Kidney epithelial cell (primary cell): ENCODE measurements at places on chromosomes 5 and 9.

DNA sequence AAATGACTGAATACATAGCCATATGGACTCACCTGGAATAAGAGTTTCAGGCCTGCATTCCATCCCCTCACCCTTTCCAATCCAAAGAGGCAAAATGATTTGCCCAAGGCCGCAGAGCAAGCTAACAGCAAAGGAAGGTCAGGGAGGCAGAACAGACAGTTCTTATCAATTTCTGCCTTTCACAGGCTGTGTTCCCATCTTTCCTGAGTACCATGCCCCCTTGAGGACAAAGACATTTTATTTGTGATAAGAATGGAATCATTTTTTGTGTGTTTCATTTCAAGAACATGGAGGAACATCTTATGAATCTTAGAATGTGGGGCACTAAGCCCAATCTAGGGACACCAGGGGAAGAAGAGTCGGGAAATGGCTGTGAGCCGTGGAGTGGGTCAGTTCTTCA, 13.9 kb downstream of the LHFPL2 start:
- no peak for DNase-seq

DNA sequence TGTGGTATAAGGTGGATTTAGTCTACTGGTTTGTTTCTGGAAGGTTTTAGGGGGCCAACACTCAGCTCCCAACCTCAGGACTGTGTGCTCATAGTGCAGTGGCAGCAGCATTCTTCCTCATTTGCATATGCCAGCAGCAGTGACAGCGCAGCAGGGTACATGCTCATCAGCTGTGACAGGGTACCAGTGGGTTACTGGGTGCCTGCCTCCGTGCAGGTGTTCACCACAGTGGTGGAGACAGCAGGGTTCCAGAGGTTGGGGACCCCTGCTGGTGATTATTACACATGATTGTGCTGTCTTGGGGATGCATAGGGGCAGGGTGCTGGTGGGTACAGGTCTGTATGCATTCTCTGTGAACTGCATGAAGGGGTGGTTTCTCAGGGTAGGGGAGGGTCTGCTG, 45.5 kb upstream of the IFNE start:
- DNase-seq = no peak

DNA sequence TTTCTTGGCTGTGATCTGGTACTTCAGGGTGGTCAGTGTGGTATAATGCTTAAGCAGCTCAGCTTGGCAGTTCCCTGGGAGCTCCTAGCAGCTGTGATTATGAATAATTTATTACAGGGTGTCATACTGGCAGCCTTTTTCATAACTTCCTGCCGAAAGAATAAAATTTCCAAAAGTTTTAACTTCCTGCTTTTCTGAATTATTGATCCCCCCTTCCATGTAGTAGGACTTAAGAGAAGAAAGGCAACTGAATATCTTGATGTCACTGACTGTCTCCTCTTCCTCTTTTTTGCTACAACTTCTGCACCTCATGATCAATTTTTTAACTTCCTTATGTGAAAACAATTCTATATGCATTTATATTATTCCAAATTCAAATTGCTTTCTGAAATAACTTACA, 74.3 kb upstream of the SPEF2 start:
- DNase-seq = no peak

DNA sequence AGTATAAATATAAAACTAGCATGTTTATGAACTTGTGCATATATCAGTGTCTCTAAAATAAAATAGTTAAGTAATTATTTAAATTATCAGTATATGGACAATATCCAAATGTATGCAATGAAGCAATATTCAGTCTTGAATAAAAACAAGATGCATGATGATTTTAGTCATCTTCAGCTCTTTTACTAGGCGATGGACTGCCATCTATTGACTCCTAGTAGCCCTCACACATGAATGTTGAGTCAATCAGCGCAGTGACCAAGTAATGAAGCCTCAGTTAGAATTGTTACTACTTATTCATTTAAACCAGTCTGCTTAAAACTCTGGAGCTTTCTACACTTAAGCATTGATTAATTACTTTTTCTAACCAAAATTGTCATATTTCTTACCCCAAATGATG, 92.9 kb upstream of the GRHPR start:
- DNase-seq = no peak

GRCh38 chr5:168706655-168707069, 127.5 kb upstream of the PANK3 start:
- DNase-seq = no peak
